Adrenal gland (tissue), 19 donors: ENCODE measurements at places on chromosomes 1 and 21.

- DNase-seq = peak; percentile 79
Observed at GRCh38 chr1:11929849-11930248, 3.6 kb upstream of the KIAA2013 start.

- no peak for DNase-seq
Observed at GRCh38 chr21:24046829-24047443, 1560.3 kb downstream of the MRPL39 start.

- DNase-seq = no peak
Observed at GRCh38 chr1:195173753-195174152, 1434.5 kb downstream of the KCNT2 start.

GRCh38 chr1:2472561-2473177 lies 3.4 kb upstream of the PLCH2 start:
- no peak for DNase-seq

- no peak for DNase-seq
Observed at GRCh38 chr1:207497941-207498340, 2.0 kb downstream of the CR1 start.

DNA sequence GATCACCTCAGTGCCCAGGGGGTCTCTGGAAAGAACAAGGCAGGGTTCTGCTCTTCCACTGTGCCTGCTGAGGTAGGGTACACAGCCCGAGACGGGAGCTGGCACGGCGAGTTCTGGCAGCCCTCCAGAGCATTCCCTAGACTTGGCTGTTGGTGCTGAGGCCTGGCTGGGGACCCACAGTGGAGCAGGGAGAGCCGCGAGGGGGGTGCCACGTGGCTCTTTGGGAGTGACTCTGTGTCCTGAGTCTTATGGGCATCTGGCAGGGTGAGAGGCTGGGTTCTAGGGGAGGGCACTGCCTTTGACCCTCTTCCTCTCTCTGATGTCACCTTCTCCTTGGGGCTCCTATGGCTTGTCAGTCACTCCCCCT lies 336.4 kb downstream of the CAMTA1 start:
- peak; percentile 67 for DNase-seq

- no peak for DNase-seq
Observed at GRCh38 chr1:157407917-157408525, 144.3 kb downstream of the FCRL5 start.

GRCh38 chr1:23100074-23100748 lies 68.4 kb downstream of the LUZP1 start:
- DNase-seq = peak; percentile 75

DNA sequence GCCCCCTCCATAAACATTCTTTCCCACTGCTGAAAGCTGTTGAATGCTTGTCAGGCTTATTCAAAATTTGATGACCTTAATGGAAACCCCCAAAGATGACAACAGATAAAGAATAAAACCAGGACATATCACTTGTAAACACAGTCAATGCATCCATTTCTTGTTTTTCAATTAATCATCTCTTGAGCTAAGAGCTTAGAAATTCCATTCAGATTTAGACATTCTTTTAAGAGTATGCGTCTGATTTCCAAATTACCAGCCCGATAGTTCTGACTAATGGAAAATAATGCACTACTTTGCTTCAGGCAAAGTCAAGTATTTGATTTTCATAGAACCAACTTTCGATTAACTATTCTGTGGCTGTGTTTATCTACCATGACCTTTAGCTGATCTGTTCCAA lies 100.6 kb upstream of the RUNX1 start:
- no peak for DNase-seq

DNA sequence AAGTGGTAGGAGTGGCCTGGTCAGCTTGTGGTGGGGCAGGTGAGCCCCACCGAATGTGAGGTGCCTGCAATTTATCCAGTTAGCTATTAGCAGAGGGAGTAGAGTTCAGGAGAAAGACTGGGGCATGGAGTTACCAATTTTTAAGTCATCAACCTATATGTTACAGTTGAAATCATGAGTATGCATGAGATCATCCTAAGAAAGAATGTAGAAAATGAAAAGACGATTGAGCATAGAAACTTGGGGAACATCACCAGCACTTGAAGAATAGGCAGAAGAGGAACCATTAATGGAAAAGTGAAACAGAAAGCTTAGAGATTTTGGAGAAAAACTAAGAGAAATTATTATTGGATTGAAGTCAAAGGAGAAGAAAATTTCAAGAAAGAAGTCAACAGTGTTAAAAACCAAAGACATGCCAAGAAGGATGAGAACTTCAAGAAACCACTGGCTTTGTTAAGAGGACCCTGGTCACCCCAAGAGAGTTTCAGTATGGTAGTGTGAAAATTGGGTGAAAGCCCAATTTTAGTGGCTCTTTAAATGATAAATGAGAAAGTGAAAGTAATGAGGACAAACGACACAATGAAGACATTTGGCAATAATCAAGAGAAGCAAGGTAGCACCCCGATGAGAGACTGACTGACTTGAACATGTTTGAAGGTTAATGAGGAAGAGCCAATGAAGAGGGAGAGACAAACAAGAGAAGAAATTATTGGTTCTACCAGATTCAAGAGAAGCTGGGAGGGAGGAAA lies 36.7 kb downstream of the DNASE2B start:
- no peak for DNase-seq

- DNase-seq = peak; percentile 54
Observed at GRCh38 chr1:155008015-155008941, 5.7 kb downstream of the ZBTB7B start.

DNA sequence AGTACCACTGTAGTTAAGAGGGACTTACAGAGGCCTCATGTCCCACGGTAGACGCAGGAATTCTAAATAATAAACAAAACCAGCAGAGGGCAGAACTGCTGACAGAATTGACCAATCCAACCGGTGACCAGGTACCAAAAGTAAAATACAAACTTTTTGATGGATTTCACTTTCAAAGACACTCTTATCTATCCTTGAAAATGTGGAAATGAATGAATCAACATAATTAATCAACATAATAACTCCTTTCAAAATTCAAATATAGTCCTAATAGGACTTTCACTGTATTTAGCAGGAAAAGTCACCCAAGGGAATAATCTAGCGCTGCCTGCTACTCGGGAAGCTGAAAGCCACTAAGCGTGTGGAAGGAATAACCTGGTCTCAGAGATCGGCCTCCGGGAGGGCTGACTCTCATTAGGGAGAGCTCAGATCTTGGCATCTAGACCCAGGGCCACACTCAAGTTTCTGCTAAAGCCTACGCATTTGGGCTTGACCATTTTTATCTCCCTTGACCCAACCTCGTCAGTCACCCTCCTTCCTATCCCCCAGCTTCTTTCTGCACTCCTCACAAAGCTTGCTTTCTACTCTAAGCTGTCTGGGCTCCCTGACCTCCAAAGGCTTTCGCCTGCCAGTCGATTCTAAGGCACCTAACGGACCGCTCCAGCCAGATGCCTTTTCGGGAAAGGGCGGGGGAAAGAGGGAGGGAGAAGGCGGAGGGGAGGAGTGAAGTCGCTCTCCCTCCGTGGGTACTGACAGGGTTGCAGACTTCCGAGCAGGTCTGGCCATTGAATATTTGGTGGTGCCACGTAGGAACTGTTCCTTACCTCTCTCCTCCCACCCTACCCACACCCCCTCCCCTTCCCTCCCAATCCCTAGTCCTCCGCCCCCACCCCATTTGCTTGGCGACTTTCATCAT lies 1.6 kb downstream of the COL11A1 start:
- DNase-seq = peak; percentile 24

GRCh38 chr1:15152318-15153183 lies 996 bp upstream of the TMEM51 start:
- peak; percentile 92 for DNase-seq

GRCh38 chr1:160207771-160208556 lies 2.8 kb downstream of the PEA15 start:
- no peak for DNase-seq

DNA sequence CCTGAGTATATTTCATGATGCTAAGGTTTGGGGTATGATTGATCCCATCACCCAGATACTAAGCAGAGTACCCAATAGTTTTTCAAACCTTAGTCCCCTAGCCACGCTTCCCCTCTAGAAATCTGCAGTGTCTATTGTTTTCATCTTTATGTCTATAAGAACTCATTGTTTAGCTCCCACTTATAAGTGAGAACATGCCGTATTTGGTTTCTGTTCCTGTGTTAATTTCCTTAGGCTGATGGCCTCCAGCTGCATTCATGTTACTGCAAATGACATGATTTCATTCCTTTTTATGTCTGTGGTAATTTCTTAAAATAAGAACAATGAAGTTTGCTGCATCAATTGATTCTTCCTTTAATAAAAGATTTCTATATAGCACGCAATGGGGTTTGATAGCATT lies 301.3 kb downstream of the PLPP3 start:
- no peak for DNase-seq

DNA sequence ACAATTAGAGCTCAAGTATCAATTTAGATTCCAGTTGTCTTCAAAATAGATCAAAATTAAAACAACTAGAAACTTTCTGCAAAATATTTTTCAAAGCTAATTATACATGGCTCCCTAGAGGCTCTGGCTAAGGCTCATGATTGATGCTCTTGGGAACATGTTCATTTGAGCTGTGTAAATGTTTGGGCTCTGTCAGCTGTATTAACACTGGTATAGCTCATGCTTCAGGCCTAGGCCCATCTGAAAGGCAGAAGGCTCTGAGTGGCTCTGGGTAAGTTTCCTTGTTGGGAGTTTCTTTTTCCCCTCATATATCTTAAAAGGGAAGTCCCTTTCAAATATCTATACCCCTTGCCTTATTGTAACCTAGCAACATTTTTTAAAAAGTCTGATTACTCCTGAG lies 81.3 kb downstream of the UROD start:
- no peak for DNase-seq

- DNase-seq = no peak
Observed at GRCh38 chr1:243605604-243606003, 244.4 kb downstream of the AKT3 start.

DNA sequence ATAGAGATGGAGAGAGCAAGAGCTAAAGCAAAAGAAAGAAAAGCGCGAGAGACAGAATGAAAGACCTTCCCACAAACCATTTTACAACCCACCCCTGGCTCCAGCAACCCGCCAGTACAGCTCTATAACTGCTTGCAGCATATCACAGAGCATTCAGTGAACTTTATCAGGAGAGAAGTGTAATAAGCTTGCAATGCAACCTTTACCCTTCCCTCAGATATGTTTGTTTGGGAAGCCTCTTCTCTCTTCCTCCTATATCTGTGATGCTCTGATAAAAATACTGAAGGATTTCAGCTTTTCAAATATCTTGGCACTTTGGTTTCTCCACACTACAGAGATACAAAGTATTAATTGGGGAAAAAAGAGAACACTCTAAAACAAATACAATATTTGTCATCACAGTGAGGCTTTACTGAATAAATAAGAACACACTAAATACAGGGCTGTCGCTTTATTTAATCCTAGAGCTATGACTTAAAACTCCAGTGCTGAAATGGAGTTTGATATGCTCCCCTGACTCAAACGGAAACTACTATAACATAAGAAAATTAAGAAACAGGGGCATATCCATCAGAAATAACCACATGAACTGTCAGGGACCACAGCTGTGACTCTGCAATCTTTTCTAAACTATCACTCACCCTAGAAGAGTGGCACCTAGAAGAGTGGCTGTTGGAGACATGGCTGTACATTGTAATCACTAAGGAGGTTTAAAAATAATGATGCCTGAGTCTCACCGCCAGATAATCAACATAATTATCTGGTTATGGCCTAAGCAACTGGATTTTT lies 6.7 kb downstream of the CRP start:
- DNase-seq = no peak

DNA sequence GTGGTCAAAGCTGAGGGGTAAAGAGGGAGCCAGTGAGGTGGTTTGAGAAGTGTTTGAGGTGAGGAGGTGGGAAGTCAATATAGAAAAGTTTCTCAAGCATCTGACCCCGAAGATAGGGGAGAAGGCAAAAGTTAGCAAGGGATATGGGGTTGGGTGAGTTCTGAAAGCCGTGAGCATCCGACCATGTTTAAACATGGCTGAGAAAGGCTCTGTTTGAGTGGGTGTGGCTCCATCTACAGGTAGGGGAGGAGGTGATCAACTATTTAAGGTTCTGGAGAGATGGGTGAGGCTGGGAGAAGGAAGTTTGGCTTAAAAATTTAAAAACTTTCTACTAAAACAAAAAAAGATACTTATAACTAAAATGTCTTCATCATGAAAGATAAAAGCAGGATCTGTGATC lies 273.8 kb downstream of the KCNJ6 start:
- no peak for DNase-seq

GRCh38 chr1:176533020-176533419 lies 70.0 kb downstream of the PAPPA2 start:
- DNase-seq = no peak

DNA sequence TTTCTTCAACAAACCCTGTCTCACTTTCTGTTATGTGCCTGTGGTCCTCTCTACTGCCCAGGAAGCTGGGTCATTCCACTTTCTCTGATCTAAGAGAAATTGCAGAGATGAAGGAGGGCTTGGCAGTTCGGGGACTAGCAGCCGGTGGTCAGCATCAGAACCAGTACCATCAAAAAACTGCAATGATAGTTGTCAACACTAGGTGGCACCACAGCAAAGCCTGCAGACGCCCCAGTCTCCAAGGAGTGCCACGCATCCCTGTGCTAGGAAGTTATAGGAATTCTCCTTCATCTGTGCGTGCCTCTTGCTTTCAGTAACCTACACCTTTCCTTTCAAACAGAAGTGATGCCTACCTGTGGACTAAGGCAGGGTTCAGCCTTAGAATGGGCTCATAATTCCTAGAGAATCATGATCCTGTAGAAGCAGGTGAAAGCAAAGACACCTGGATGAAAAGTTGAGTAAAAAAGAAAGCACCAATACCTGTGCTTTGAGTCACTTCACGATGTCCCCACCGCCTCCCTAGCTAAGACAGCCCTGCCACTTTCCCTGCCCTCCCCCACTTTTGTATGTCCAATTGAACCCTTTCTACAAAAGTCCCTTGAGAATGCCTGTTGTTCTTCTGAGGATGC lies 129.2 kb downstream of the ADAMTS1 start:
- peak; percentile 50 for DNase-seq

DNA sequence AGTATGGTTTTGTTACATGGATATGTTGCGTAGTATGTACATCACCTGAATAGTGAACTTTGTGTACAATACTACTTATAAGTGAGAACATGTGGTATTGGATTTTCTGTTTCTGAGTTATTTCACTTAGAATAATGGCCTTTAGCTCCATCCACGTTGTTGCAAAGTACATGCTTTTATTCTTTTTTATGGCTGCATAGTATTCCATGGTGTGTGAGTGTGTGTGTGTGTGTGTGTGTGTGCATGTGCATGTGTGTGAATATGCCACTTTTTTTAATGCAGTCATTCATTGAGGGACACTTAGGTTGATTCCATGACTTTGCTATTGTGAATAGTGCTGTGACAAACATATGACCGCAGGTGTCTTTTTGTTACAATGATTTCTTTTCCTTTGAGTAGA lies 147.8 kb downstream of the LEPR start:
- no peak for DNase-seq

DNA sequence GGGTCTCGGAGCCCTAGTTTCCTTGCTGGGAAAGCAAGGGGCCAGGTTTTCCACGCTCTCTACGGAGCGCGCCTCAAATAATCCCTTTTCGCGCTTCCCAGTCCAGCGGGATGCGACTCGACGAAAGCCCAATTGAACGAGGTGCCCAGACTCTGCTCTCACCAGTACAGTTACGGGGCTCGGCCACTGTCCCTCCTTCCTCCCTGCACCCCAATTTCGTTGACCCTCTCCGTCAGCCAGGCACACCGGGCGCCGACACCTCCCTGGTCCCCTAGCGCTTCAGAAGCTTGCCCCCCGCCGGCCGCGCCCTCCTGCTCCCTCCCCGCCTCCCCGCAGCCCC lies 389 bp downstream of the SEMA6C start:
- no peak for DNase-seq
